Left lung (tissue), 14 donors: ENCODE measurements at places on chromosomes 4 and X. TPM values are rescaled to one million over a fixed set of nuclear protein-coding genes. Genes with fewer than 3 reads are reported as not detected.

Gene GLOD5
- 0.84 TPM for total RNA-seq

Gene TMSB4X
- 4,791 TPM for total RNA-seq

DNA sequence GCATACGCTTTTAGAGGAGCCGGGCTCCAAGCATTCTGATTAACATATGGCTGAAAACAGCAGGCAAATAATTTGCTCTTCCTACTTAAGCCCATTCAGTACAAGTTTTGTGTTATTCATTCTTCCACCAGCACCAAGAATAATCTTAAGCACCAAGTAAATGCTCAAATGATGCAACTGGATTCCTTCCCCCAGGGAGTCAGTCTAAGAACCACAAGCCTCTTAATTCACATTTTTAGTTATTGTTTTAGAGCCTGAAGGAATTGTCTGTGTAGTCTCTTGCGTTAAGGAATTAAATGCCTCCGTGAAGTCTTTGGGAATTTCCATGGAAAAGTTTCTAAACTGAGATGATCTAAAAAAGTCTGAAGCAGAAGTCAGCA is 61.5 kb upstream of the MAGEB2 start:
- no peak for DNase-seq

DNA sequence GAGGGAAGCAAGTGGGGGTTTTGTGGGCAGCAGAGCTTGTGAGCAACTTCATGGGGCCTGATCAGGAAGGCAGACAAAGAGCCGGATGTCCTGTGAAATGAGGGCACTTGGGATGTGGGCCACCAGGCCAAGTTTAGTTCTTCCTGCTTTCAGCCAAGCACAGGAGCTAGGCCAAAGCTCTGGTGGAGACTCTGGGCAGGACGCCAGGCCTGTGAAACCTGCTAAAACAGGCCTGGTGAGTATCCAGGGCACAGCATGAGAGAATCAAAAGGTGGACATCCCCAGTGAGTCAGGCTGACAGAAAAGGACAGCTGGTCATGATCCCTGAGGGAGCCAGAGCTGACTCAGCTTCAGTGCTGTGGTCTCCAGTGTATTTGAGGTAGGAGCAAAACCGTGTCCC is 95.7 kb downstream of the NPNT start:
- peak; percentile 70 for DNase-seq

DNA sequence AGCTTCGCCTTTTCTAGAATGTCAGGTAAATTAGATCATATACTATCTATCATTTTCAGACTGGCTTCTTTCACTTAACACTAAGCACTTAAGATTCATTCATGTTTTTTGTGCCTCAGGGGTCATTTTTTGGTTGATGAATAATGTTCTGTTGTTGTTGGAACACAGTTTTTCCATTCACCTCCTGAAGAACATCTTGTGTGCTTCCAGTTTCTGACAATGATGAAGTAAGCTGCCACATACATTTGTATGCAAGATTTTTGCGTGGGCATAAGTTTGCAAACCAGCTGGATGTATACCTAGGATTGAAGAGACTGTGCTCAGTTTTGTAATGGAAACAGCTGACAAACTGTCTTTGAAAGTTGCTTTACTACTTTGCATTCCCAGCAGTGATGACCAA is 37.6 kb downstream of the MAGEA9 start:
- DNase-seq: no peak
